H9 (cell line): ENCODE measurements at places on chromosomes 3 and 15. TPM values are rescaled to one million over a fixed set of nuclear protein-coding genes. Genes with fewer than 3 reads are reported as not detected.

GRCh38 chr3:146468671-146469149 is 651 bp downstream of the PLSCR2 start:
- H3K27me3 ChIP-seq = no peaks in the 10 kb centered on the region
- no peak for DNase-seq
- no peak overlapping the region for H3K27ac ChIP-seq
- no peaks in the 10 kb centered on the region for H3K36me3 ChIP-seq
- H3K4me1 ChIP-seq = no peaks in the 10 kb centered on the region

DNA sequence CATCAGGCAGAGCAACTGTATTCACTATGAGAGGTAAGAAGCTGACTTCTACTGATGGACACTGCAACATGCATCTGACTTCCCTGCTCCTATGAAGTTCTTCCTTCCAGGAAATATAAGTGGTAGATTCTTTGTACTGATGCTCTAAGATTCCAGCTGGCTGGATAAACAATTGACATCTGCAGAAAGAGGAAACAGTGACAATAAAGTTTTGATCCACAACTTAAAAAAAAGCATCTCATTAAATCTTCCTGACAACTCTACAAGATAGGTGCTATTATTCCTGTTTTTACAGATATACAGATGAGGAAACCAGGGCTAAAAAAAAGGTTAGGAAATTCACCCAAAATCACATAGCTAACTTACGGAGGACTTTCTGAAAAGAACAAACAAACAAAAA is 142.8 kb downstream of the VPS13C start:
- H3K27ac ChIP-seq = no peak overlapping the region
- peaks cover 3% of the 10 kb centered on the region; the same call in 1 of the 2 replicates for H3K36me3 ChIP-seq
- DNase-seq = no peak
- no peaks in the 10 kb centered on the region for H3K4me1 ChIP-seq
- no peak overlapping the region for H3K4me3 ChIP-seq
- H3K27me3 ChIP-seq = no peaks in the 10 kb centered on the region

The HESX1 gene
- total RNA-seq = 28.1 and 28.4 TPM in 2 replicates

DNA sequence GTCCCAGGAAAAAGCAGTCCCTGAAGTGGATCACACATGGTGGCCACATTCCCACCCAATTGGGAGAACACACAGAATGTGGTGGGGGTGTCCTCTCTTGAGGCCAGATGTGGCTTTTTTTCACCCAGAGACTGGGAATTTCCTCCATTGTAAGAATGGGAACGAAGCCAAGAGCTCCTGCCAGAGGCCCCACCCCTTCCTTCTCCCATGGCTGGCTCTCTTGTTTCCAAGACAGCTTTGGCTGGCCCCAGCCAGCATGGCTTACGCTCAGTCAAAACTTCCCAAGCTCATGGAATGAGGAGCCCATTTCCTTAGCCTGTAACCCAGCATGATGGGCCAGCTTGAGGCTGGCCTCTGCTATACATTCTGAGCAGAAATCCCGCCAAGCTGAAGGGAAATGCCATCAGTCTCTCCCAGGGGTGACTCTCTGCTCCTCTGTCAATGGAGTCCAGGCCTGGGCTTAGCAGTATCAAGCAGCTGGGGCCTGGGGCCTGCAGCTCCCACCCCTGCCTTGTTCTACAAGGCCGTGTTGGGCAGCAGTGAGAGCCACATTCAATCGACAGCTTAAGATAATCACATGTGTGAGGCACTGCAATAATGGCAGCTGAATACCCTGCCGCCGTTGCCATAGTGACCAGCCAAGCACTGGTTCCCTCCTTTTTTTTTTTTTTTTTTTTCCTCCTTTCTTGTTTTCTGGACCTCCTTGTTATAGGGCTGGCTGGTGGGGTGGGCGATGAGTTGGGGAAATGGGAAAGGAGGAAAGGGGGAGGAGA is 142.4 kb downstream of the EPHB1 start:
- H3K4me3 ChIP-seq = no peak overlapping the region
- no peaks in the 10 kb centered on the region for H3K36me3 ChIP-seq
- H3K27ac ChIP-seq = no peak overlapping the region
- no peaks in the 10 kb centered on the region for H3K27me3 ChIP-seq
- peaks cover 3% of the 10 kb centered on the region; the same call in 1 of the 2 replicates for H3K4me1 ChIP-seq
- DNase-seq = peak; percentile 71

The ZNF501 gene
- total RNA-seq = 4.9 and 6.5 TPM in 2 replicates
